ENCODE measurements at places on chromosomes 7 and 10.

DNA sequence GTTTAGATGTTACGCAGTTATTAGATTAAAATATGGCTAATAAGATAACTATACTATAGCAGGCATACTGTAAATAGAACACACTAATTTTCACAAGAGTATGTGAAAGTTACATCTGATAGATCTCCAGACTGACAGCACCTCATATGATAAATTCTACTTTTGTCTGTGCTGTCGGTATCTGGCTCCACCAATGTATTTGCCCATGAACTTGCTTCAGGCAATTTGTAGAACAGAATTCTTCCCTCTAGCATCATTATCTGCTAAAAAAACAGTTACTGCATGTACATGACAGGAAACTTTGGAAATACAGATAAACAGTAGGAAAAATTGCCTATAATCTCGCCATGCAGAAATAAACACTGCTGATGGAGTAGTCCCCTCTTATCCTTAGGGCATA is 137.7 kb downstream of the WNT2 start:
- no peak for DNase-seq

DNA sequence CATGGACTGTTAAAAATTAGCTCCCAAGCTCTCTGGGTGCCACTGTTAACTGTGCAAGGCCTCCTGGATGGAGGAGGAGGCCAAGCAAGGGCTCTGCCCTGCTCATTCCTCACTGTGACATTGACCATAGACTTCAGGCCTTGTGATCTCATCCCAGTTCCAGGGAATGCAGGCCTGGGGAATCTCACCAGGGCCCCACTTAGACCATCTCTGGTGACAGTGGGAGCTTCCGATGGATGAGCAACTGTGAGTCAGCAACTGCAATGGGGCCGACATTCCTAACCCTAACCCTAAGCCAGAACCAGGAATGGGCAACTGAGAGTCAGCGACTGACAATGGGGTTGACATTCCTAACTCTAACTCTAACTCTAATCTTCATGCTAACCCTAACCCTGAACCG is 50.4 kb upstream of the MSMB start:
- DNase-seq = no peak

- DNase-seq = no peak
These were observed 12.8 kb downstream of the SNX8 start for GRCh38 chr7:2301511-2301863.

- no peak for DNase-seq
These were observed 541 bp downstream of the ELMO1 start for GRCh38 chr7:37448011-37448635.

- no peak for DNase-seq
These were observed 36.2 kb downstream of the WASL start for GRCh38 chr7:123712619-123713018.

- DNase-seq = no peak
These were observed 154.8 kb upstream of the TMEM196 start for GRCh38 chr7:19928247-19928646.

- no peak for DNase-seq
These were observed at the start of gene FAM180A for GRCh38 chr7:135748770-135749169. Gene FAM180A (minus strand): TSS chr7:135748813. CDS start chr7:135748580, 233 bp downstream.

- no peak for DNase-seq
These were observed 1.7 kb upstream of the CLIP2 start for GRCh38 chr7:74287303-74288033.

DNA sequence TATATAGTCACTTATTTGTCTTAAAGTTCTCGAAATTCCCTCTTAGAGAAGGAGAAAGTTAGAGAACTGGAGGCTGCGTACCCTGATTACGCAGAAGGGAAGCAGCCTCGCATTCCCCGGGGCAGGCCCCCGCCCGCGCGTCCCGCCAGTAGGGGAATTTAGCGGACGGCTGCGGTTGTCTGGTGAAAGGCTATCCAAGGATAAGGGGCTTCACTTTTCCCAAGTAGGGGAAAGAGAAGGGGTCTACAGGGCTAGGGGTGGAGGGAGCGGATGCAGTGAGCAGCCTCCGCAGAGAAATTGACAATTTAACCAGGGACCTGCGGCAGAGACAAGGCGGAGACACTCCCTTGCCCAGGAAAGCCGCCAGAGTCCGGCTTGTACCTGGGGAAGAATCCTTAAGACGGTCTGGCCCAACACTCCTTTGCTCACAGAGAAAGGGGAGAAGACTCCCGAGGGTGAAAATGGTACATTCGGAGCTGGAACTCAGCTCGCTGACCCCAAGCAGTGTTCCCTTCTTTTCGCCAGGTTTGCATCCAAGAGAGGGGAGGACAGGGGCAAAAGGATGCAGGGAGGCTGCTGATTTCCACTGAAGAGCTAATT is 994 bp upstream of the MAGI2 start:
- no peak for DNase-seq

- DNase-seq = no peak
These were observed 49.2 kb downstream of the RASGEF1A start for GRCh38 chr10:43217563-43218205.

GRCh38 chr7:135862586-135863340 is 114.2 kb upstream of the FAM180A start:
- DNase-seq = no peak

DNA sequence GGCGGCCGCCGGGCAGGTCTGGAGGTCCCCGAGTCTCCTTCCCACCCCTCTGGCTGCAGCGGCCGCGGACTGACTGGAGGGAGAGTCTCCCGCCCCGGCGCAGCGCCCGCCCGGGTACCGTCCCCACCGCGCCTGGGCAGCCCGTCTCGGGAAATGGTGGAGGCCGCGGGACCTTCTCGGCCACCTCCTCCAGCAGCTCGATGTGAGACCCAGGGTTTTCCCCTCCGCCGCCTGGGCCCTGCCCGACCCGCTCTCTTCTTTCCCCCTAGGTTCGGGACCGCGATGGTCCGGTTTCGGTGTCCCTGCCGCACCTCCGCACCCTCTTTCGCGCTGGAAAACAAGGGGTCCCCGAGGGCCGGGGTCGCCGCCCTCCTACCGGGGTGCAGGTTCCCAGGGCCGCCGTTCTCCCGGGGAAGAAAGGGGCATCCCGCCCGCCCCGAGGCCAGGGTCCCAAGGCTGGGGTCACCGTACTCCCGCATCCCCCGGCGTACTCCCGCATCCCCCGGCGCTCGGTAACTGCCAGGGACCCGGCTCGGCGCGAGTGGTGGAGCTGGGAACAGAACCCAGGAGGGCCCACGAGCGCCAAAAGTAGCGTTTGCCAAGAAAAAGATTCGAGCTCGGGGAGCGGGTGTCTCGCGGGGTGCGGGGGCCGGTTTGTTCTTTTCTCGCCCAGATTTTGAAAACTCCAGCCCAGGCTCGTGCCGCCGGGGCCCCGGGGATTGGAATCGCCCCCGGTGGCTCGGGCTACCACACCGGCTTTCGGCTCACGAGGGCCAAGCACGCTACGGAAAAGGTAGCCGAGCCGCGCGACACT is 3.4 kb downstream of the TNRC18 start:
- DNase-seq = no peak

Data from stimulated activated naive B cell treated with anti-CD40 and anti-IgM and Interleukin-4, amounts not matched to agents 10 μg/mL and 1 μg/mL and 100 μg/mL, for 72 hours (primary cell).